ENCODE measurements at places on chromosomes 1 and 21.
A peak's percentile ranks its signal among the peaks of the same experiment; 100 is the strongest.

DNA sequence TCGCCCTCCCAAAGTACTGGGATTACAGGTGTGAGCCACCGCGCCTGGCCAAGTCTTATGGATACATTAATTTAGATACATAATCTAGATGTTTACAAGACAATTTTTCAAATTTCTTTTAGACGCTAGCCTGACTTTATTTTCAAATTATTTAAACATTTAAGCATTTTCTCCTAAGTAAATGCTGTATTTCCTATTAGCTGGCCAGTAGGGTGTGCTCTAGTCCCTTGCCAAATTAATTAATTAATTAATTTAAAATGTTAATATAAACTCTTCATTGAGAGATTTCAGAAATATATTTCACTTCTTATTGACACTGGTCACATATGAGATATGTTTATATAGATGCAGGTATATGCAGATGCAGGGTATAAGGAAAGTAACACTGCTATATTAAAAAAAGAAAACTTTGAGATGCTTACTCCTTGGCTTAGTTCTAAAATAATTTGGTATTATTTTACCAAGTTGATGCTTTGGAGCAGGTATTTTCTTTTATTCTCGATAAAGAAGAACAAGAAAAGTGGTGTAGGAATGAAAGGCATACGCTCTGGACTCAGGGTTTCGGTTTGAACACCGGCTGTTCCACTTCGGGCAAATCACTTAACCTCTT, 5.2 kb upstream of the ERRFI1 start:
- no peak for DNase-seq

DNA sequence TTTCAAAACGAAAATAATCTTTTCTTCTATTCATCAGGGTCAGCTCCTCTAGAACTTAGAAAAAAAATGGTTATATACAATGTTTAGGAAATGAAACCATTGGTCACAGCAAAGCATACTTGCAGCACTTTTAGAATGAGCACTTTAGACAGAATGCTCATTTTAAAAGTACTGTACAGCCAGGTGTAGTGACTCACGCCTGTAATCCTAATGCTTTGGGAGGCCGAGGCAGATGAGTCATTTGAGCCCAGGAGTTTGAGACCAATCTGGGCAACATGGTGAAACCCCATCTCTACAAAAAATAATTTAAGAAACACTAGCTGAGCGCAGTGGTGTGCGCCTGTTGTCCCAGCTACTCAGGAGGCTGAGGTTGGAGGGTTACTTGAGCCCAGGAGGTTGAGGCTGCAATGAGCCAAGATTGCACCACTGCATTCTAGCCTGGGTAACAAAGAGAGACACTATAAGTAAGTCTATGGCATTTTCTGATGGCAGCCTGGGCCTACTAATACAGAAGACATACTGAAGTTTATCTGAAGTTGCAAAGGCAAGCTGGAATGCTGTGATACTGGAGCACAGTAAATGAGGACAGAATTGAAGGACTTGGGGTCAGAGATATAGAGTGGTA, 48.9 kb upstream of the ZNF326 start:
- DNase-seq: no peak

DNA sequence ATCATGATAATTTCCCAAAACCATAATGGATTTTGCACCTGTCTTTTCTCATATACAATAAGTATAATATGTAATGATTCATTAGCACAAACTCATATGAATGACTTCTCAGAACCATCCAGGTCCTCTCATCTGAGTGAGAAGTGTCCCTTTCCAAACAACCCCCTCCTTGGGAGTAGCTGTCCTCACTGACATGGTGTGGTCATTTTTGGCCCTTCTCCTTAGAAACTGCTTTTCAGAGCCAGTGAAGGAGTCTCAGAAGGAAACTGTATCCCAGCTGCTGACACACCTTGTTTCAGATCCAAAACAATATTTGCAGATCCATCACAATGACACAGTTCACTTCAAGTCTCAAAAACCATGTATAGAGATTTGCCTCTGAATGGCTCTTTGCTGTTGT, 95.5 kb downstream of the MIS18A start:
- no peak for DNase-seq

DNA sequence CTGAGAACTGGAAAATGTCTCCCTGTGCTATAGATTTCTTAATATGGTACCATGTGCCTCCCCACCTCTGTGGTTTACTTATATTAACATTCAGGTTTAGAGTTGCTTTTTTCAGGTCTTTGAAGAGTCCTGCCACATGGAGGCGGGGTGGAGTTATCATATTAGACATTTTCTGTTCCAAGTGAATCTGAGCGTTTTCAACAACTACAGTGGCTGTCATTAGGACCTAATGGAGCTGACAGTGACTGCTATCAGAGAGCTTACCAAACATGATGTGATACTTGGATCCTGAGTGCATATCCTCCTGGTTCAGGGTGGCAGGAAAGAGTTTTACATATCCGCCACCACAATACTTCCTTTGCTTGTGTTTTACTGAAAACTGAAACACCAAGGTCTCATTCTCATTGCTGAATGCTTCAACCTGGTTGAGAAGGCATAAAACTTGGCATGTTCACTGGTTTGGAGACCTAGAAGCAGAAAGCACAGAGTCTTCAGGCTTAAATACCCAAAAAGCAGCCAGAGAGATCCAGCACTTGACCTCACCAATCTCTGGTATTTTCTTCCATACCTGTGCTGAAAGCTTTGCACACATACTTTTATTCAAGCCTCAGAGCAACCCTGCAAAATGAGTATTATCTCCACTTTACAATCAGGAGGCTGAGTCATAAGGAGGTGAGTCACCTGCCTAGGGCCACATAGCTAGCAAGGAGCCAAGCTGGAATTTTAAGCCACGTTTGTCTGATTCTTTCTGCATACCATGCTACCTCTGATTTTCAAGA, 47.4 kb upstream of the OSBPL9 start:
- DNase-seq: peak; percentile 75

DNA sequence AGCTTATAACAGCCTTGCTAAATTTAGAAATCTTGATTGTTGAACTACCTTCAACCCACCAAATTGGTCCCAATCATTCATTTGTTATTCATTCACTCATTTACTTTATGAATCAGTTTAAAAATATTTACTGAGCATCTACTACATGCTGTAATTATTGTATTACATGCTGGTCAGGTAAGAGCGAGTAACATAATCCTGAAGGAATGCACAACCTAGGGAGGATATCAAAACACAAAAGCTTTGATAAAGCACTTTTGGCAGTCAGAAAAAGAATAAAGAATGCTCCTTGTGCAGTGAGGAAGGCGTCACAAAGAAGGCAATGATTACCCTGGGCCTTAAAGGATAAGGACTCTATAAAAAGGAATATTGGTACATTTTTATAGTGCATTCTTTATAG, 518.9 kb upstream of the NR5A2 start:
- DNase-seq: peak; percentile 12

GRCh38 chr1:70674941-70675685, 264.0 kb downstream of the CTH start:
- DNase-seq: no peak
